Activated naive CD8-positive, alpha-beta T cell treated with anti-CD3 and anti-CD28 coated beads for 36 hours (primary cell): ENCODE measurements at places on chromosomes 5 and 9. TPM values are rescaled to one million over a fixed set of nuclear protein-coding genes. Genes with fewer than 3 reads are reported as not detected.

The INSL6 gene
- total RNA-seq, result not detected

The CYLC2 gene
- total RNA-seq, result not detected

The ZNF782 gene
- 2.5 TPM for total RNA-seq

The SLCO6A1 gene
- not detected for total RNA-seq

The AJM1 gene
- 2.8 TPM for total RNA-seq

The HSPA4 gene
- total RNA-seq, result 302 TPM

The SLC36A1 gene
- 5.0 TPM for total RNA-seq

The FOXD4L5 gene
- 0.10 TPM for total RNA-seq

The ANKRD34B gene
- not detected for total RNA-seq

GRCh38 chr9:123246534-123246933, 21.9 kb downstream of the STRBP start:
- H3K27me3 ChIP-seq, result no peaks in the 10 kb centered on the region
- no peak overlapping the region for H3K27ac ChIP-seq
- peaks cover 49% of the 10 kb centered on the region for H3K4me1 ChIP-seq
- DNase-seq, result no peak
- peaks cover 23% of the 10 kb centered on the region for H3K36me3 ChIP-seq
- no peak overlapping the region for H3K4me3 ChIP-seq

- H3K36me3 ChIP-seq, result no peaks in the 10 kb centered on the region
- no peaks in the 10 kb centered on the region for H3K27me3 ChIP-seq
- DNase-seq, result no peak
- H3K4me3 ChIP-seq, result no peak overlapping the region
These were observed 94.6 kb upstream of the TAS2R1 start for GRCh38 chr5:9724707-9725106.

GRCh38 chr9:129414377-129414992, 206.4 kb downstream of the C9orf50 start:
- H3K36me3 ChIP-seq, result peaks cover 8% of the 10 kb centered on the region
- no peak for DNase-seq
- H3K4me1 ChIP-seq, result peaks cover 13% of the 10 kb centered on the region
- H3K4me3 ChIP-seq, result peak overlapping the region; percentile 83

DNA sequence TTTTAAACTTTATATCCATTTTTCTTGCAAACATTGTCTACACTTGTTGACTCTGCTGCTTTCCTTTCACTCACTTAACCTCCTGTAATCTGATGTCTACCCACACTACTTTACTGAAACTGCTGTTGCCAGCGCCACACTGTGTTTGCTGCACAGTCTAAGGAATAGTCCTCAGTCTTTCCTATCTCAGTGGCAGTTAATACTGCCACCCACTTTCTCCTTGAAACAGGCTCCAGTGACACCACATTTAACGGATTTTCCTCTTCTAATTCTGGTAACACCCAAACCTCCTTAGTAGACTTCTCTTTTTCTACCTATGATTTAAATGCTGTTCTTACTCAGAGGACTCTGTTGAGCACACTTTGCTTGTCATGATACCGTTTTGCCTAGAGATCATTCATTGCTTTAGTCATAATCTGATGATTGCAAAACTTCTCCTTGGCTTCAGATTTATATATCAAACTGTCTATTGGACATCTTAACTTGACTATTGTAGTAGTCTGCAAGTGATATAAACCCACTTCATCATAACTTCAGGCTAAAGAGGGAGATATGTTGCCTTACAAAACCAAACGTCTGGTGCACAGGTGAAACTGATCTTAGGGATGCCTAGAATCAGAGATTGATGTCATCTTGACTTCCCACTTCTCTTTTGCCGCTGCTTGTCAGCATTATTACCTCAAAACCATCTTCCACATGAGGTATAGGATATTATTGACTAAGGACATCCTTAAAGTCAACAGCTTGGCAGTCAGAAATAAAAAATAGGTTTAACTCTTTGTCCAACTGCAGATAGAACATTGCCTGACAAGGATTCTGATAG, 94.1 kb downstream of the CDC42SE2 start:
- no peaks in the 10 kb centered on the region for H3K27me3 ChIP-seq
- H3K36me3 ChIP-seq, result peaks cover 41% of the 10 kb centered on the region
- peaks cover 59% of the 10 kb centered on the region for H3K4me1 ChIP-seq
- DNase-seq, result peak; percentile 38

GRCh38 chr5:115274584-115274983, 11.9 kb upstream of the PGGT1B start:
- H3K4me1 ChIP-seq, result no peaks in the 10 kb centered on the region
- no peak overlapping the region for H3K27ac ChIP-seq
- peaks cover 2% of the 10 kb centered on the region for H3K36me3 ChIP-seq
- H3K4me3 ChIP-seq, result no peak overlapping the region
- no peaks in the 10 kb centered on the region for H3K27me3 ChIP-seq

DNA sequence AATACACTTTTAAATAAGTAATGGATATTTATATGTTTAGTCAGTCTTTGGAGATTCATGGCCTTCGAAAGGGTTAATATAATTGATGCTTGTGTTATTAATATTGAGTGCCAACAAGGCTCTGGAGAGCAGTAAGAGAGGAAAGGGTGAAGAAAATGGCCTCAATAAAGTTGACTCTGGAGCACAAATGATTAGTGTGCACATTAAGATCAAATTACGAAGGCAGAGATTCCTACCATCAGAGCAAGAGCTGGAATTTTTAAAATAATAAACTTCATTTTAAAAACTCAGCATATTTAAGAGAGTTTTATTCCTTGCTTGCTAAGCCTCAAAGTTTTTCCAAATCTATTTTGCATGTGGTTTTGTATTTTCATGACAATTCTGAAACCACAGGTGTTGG, 14.8 kb downstream of the SLC44A1 start:
- H3K4me3 ChIP-seq, result no peak overlapping the region
- H3K4me1 ChIP-seq, result peaks cover 14% of the 10 kb centered on the region
- DNase-seq, result no peak
- peaks cover 3% of the 10 kb centered on the region for H3K36me3 ChIP-seq
- H3K27me3 ChIP-seq, result no peaks in the 10 kb centered on the region

GRCh38 chr5:27814286-27814685, 775.9 kb upstream of the CDH9 start:
- no peaks in the 10 kb centered on the region for H3K36me3 ChIP-seq
- no peak overlapping the region for H3K4me3 ChIP-seq
- no peak for DNase-seq
- H3K27me3 ChIP-seq, result no peaks in the 10 kb centered on the region

DNA sequence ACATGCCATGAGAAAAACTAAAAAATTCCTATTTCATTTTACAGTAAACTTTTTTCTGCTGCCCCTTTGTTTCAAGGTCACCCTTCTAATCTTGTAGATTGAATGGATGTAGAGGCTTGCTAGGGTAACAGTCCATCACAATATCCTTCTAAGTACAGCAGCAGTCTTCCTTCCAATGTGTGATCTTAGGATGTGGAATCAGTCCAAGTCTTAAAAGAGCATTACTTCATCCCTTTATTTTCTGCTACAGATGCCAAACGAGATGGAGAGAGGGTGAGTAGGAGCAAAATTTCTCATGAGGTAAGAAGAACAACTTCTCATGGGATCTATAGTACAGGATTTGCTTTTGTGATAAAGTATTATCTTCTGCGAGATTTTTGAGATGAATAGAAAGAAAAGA, 704 bp upstream of the IL33 start:
- peaks cover 26% of the 10 kb centered on the region for H3K27me3 ChIP-seq
- H3K36me3 ChIP-seq, result no peaks in the 10 kb centered on the region
- H3K4me1 ChIP-seq, result no peaks in the 10 kb centered on the region

GRCh38 chr9:127550751-127551150, 61.3 kb upstream of the STXBP1 start:
- no peak overlapping the region for H3K4me3 ChIP-seq
- H3K27ac ChIP-seq, result no peak overlapping the region

- no peak overlapping the region for H3K27ac ChIP-seq
- no peak overlapping the region for H3K4me3 ChIP-seq
- DNase-seq, result no peak
- H3K4me1 ChIP-seq, result no peaks in the 10 kb centered on the region
- H3K27me3 ChIP-seq, result peaks cover 63% of the 10 kb centered on the region
- no peaks in the 10 kb centered on the region for H3K36me3 ChIP-seq
These were observed 271.9 kb downstream of the NSG2 start for GRCh38 chr5:174317256-174317894.

- no peaks in the 10 kb centered on the region for H3K36me3 ChIP-seq
- no peak overlapping the region for H3K27ac ChIP-seq
- no peak for DNase-seq
- H3K4me3 ChIP-seq, result no peak overlapping the region
- H3K27me3 ChIP-seq, result no peaks in the 10 kb centered on the region
These were observed 92.0 kb upstream of the SSBP2 start for GRCh38 chr5:81842795-81843398.

DNA sequence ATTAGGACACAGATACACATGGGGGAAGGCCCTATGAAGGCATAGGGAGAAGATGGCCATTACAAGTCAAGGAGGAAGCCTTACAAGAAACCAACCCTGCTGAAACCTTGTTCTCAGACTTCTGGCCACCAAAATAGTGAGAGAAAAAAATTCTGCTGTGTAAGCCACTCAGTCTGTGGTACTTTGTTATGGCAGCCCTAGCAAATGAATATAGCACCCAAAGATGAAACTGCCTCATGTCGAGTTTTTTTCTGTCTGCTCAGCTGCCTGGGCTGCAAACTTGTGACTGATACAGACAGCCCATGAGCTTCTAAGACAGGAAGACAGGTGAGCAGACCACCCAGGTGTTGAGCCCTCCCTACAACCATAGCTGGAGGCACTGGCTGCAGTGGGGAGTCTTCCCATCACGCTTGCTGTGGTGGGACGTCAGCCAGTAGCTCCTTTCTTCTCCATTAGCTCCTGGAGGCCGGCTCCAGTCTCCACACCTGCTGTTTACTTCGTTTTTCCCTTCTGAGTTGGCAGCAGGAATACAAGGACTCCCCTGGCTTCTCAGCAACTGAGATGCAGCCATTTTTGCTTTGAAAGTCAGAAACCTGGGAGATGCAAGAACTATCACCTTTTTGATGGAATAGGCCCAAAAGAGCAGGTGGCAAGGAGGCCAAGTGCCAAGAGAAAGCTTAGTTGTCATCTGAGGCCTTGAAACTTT, 164.9 kb downstream of the SEMA6A start:
- H3K4me3 ChIP-seq, result no peak overlapping the region
- DNase-seq, result no peak
- no peak overlapping the region for H3K27ac ChIP-seq
- H3K4me1 ChIP-seq, result no peaks in the 10 kb centered on the region
- H3K36me3 ChIP-seq, result peaks cover 17% of the 10 kb centered on the region

GRCh38 chr5:122099060-122099790, 21.2 kb upstream of the LOX start:
- no peak for DNase-seq
- H3K36me3 ChIP-seq, result no peaks in the 10 kb centered on the region
- no peak overlapping the region for H3K27ac ChIP-seq
- H3K4me3 ChIP-seq, result no peak overlapping the region
- no peaks in the 10 kb centered on the region for H3K4me1 ChIP-seq
